ENCODE measurements at places on chromosomes 6 and 20.

DNA sequence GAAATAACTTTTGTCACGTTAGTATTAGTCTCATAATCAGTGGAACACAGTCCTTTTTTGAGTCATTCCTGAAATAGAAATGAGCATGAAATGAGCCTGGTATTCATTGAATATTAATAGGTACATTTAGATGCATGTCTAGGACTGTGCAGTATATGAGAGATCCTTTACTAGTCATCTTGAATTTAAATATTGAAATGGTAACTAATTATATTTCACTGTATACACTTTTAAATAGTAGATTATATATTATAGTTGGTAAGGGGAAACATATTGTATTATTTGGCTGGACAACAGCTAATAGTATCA is 59.4 kb downstream of the RSPO3 start:
- no peak for DNase-seq
- no peak overlapping the region for H3K27ac ChIP-seq
- no peaks in the 10 kb centered on the region for H3K36me3 ChIP-seq
- no peaks in the 10 kb centered on the region for H3K4me1 ChIP-seq
- H3K4me3 ChIP-seq, result no peak overlapping the region
- H3K27me3 ChIP-seq, result peaks cover 2% of the 10 kb centered on the region

- peaks cover 11% of the 10 kb centered on the region for H3K4me1 ChIP-seq
- no peaks in the 10 kb centered on the region for H3K36me3 ChIP-seq
- no peak for DNase-seq
- no peak overlapping the region for H3K4me3 ChIP-seq
Observed at GRCh38 chr20:25484911-25485511, 77.5 kb downstream of the GINS1 start.

DNA sequence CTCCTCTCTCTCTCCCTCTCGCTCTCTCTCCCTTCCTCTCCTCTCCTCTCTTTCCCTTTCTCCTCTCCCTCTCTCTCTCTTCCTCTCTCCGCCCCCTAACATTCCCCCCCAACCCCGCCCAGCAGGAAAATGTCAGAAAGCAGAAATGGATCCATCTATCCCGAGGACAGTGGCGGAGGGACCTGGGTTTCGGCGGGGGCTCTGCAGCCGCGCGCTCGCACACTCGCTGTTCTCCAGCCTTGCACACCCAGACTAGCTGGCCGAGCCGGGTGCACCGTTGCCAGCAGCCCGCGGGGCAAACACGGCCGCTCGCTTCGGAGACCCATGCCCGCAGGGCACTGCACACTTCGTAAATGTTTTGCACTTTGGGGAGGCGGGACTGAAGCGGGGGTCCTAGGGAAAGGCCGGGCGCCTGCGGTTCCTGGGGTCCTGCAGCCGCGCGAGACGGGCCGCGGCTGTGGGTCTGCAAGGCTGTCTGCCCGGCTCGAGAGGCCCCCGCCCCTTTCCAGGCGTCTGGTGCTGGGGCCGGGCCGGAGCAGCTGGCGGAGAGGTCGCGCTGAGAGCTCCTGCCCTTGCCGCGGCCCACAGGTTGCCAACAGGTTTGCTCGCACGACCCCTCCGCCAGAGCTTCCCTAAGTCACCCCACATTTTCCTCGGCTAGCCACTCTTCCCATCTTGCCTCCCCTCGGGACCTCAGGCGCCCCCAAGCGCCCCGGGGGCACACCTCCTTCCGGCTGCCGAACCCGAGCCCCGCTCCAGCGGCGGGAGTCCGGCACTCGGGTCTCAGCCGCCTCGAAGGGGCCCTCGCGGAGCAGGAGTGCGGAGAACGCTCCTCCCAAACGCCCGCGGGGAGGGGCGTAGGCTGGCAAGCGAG is 818 bp upstream of the MDGA1 start:
- H3K4me3 ChIP-seq, result peak overlapping the region; percentile 100
- peak; percentile 71 for DNase-seq
- peaks cover 4% of the 10 kb centered on the region for H3K36me3 ChIP-seq
- H3K27me3 ChIP-seq, result peaks cover 14% of the 10 kb centered on the region

- peaks cover 5% of the 10 kb centered on the region for H3K4me1 ChIP-seq
- H3K27me3 ChIP-seq, result peaks cover 32% of the 10 kb centered on the region
- H3K27ac ChIP-seq, result no peak overlapping the region
- DNase-seq, result no peak
- H3K4me3 ChIP-seq, result no peak overlapping the region
- H3K36me3 ChIP-seq, result no peaks in the 10 kb centered on the region
Observed at GRCh38 chr20:46028110-46028509, 905 bp upstream of the SLC12A5 start.

DNA sequence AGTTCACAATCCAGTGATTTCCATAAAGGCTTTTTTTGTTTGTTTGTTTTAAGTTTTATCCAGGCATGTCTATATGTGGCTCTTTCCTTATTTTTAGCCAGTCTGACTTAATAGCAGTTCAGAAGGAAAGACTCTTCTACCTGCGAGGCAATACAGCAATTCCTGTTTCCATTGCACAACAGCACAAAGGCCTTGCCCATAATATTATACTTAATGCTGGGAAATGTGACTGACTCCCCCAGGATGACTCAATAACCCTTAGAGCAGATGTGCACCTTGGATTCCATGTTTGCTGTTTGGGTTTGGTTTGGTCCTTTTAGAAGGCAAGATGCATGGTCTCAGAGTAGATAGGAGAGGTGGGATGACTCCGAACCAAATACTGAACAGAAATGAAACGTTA is 184.1 kb downstream of the MTFR2 start:
- no peak overlapping the region for H3K27ac ChIP-seq
- DNase-seq, result no peak
- H3K4me3 ChIP-seq, result no peak overlapping the region
- H3K27me3 ChIP-seq, result no peaks in the 10 kb centered on the region
- H3K36me3 ChIP-seq, result peaks cover 4% of the 10 kb centered on the region

DNA sequence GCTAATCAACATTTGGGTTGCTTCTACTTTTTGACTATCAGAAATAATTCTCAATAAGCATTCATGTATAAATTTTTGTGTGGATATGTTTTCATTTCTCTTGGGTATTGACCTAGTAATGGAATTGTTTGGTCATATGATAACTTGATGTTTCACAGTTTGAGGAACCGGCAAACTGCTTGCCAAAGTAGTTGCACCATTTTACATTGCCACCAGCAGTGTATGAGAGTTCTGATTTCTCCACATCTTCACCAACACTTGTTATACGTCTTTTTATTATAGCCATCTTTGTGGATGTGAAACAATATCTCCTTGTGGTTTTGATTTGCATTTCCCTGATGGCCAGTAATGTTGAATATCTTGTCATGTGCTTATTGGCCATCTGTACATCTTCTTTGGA is 42.6 kb upstream of the TGM2 start:
- H3K4me1 ChIP-seq, result peaks cover 4% of the 10 kb centered on the region
- H3K36me3 ChIP-seq, result no peaks in the 10 kb centered on the region
- no peak overlapping the region for H3K27ac ChIP-seq
- H3K27me3 ChIP-seq, result peaks cover 4% of the 10 kb centered on the region

DNA sequence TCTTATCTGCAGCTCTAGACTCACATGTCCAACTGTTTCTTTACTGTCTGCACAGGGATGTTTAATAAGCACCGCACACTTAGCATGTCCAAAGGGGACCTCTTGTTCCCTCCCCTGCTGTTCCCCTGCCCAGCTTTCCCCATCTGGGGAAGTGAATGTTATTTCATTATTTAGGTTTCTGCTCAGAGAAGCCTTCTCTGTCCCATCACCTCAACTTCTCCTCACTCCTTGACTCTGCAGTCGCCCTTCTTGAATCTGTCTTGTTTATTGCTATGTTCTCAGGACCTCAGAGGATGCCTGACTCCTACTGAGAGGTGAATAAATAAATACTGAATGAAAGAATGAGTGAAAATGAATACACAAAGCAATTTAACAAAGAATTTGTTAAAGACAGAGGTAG is 121.0 kb downstream of the SASH1 start:
- no peak for DNase-seq
- no peaks in the 10 kb centered on the region for H3K36me3 ChIP-seq
- H3K4me1 ChIP-seq, result peaks cover 8% of the 10 kb centered on the region
- H3K4me3 ChIP-seq, result no peak overlapping the region

- no peaks in the 10 kb centered on the region for H3K36me3 ChIP-seq
- DNase-seq, result no peak
- H3K4me3 ChIP-seq, result no peak overlapping the region
- no peaks in the 10 kb centered on the region for H3K4me1 ChIP-seq
- H3K27me3 ChIP-seq, result peaks cover 13% of the 10 kb centered on the region
- no peak overlapping the region for H3K27ac ChIP-seq
Observed at GRCh38 chr6:144990784-144991183, 705.6 kb downstream of the UTRN start.

GRCh38 chr20:62929051-62929538 is 2.8 kb upstream of the DIDO1 start:
- H3K27ac ChIP-seq, result peak overlapping the region; percentile 88
- no peaks in the 10 kb centered on the region for H3K36me3 ChIP-seq
- no peaks in the 10 kb centered on the region for H3K27me3 ChIP-seq
- no peak for DNase-seq

GRCh38 chr6:43812850-43813578 is 43.0 kb downstream of the VEGFA start:
- no peak for DNase-seq
- H3K4me3 ChIP-seq, result no peak overlapping the region
- no peak overlapping the region for H3K27ac ChIP-seq
- peaks cover 20% of the 10 kb centered on the region for H3K27me3 ChIP-seq
- no peaks in the 10 kb centered on the region for H3K36me3 ChIP-seq

DNA sequence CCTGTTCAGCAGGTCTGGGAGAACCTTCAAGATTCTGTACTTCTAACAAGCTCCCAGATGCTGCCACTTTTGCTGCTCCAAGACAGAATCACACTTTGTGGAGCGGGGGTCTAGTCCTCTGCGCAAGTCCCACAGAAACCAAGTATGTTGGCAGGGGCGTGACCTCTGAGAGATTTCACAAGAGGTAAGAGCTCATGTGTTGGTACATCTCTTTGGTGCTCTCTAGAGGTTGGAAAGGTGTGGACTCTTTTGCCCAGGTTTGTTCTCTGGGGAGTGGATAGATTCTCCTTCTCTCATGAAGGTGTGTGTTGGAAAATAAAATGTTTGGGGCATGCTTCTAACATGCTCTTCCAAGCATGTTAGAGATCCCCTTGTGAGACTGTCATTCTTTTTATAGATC is 340.9 kb upstream of the IRAK1BP1 start:
- no peak overlapping the region for H3K4me3 ChIP-seq
- DNase-seq, result no peak
- H3K27me3 ChIP-seq, result no peaks in the 10 kb centered on the region
- H3K27ac ChIP-seq, result no peak overlapping the region

- DNase-seq, result no peak
- H3K27me3 ChIP-seq, result peaks cover 3% of the 10 kb centered on the region
- no peak overlapping the region for H3K27ac ChIP-seq
- H3K4me3 ChIP-seq, result no peak overlapping the region
- no peaks in the 10 kb centered on the region for H3K36me3 ChIP-seq
Observed at GRCh38 chr20:37954190-37954589, 51.3 kb downstream of the VSTM2L start.

GRCh38 chr6:35782424-35782823 is 1.6 kb downstream of the CLPSL1 start:
- no peaks in the 10 kb centered on the region for H3K36me3 ChIP-seq
- no peak overlapping the region for H3K27ac ChIP-seq
- no peak for DNase-seq
- no peak overlapping the region for H3K4me3 ChIP-seq
- no peaks in the 10 kb centered on the region for H3K4me1 ChIP-seq
- H3K27me3 ChIP-seq, result peaks cover 21% of the 10 kb centered on the region

GRCh38 chr6:132566404-132566803 is 3.7 kb upstream of the TAAR6 start:
- no peak for DNase-seq
- H3K27ac ChIP-seq, result no peak overlapping the region
- peaks cover 10% of the 10 kb centered on the region for H3K27me3 ChIP-seq
- H3K4me3 ChIP-seq, result no peak overlapping the region
- H3K36me3 ChIP-seq, result no peaks in the 10 kb centered on the region
